NCI-H1105 treated with DMSO at 0.1 percent for 48 hours (cell line): ENCODE measurements at places on chromosomes 1 and 21.

- DNase-seq = no peak
Observed at GRCh38 chr1:31445951-31446350, 32.9 kb downstream of the SERINC2 start.

- DNase-seq = no peak
Observed at GRCh38 chr1:190908246-190908645, 430.6 kb upstream of the BRINP3 start.

DNA sequence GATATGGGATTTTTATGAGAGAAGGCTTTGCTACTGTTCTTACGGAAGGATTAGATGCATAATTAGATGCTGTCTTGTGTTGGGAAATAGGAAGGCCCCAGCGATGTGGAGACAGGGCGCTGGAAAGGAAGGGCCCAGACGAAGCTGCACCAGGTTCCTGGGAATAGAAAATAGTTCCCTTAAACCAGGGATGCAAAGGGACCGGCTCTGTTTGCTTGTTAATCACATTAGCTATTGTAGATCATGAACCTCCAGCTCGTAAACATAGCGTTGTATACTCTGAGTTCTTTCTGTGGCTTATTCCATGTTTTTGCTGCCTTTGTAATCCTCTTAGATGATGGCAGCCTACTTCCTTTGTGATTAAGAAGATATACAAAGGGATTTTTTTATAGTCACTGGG is 79.8 kb upstream of the COX20 start:
- DNase-seq = no peak

DNA sequence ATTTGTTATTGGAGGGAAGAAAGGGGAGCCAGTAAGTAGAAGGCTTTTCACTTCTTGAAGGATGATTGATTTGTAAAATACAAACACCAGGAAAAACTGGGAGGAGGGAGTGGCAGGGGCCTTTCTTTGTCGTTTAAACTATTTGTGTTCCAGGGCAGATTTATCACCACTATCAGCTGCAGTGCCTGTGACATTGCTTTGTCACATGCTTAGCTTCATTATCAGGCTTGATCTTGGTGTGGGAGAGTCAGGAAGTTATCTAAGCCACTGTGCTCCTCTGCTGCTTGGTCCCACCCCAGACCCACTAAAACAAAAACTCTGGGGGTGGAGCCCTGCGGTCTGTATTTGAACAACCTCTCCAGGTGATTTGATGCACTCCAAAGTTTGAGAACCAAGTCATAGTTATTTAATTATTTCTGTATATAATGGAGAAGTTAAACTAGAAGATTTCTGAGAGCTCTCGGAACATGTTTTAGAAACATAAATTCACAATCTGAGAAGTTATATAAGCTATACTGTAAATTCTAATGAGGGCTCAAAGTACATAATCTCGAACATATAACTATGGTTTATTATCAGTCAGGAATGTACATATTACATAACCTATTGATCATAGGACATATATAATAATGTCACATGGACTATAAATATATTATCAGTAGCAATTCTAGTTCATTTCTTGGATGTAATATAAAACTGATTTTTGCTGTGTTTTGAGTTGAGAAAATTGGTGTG is 87.9 kb downstream of the CDC14A start:
- no peak for DNase-seq
